ENCODE measurements at places on chromosomes 4 and X.

DNA sequence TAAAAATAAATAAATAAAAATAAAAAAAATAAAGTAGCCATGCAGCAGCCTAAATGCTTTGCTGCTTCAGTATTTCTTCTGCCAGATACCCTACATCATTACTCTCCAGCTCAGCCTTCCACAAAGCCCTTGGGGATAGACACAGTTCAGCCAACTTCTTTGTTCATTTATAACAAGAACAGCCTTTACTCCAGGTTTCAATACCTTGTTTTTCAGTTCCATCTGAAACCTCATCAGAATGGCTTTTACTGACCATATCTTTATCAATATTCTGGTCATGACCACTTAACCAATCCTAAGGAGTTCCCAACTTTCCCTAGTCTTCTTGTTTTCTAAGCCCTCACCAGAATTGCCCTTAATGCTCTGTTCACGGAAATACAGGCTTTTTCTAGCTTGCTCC, 128.3 kb upstream of the MED14 start:
- DNase-seq, result no peak

- DNase-seq, result no peak
Observed at GRCh38 chr4:95250544-95251137, 298.1 kb downstream of the UNC5C start.

DNA sequence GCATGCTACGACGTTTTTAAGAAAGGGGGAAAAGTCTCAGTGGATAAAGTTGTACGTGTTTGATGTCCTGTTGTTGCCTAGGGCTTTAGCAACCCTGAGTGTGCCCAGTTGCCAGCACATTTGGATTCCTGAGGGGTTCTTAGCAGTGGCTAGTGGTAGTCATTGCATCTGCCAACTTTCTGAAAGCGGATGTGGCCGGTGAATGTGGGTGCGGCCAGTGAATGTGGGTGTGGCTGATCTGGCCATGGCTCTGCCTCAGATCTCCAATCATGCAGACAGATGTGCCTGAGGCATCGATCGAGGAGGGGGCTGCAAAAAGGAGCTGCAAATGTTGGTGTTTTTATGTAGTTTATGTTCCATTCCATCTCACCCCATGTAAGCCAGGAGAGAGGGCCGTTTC, 41.5 kb upstream of the FAT1 start:
- no peak for DNase-seq

DNA sequence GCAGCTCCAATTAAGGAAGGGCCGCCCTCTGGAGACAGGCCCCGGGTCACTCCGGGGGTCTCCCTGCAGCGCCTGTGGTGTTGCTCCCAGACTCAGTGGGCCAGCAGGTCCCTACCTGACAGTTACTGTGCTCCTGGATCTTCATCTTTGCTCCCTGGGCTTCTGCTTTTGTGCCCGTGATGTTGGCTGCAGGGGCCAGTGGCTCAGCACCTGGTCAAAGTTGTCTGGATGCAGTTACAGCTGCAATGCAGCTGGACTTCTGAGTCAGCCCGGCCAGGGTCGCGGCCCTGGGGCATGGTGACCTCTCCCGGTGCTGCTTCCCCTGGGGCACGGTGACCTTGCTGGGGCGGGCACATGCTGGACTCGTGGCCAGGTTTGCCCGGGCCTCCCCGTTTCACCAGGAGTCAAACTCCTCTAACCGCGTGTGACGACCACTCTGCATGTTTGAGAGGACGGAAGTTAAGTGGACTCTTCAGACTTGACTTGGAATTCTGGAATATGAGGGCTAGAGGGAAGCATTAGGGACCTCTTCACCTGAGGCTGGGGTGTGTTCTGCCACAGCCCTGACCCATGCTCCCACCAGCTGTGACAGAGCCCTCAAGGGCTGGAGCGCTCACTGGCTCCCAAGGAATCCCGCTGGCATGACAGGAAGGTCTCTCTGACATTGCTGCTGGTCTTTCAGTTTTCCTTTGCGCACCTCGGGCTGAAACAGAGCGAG, 3.7 kb downstream of the CTAG2 start:
- no peak for DNase-seq

DNA sequence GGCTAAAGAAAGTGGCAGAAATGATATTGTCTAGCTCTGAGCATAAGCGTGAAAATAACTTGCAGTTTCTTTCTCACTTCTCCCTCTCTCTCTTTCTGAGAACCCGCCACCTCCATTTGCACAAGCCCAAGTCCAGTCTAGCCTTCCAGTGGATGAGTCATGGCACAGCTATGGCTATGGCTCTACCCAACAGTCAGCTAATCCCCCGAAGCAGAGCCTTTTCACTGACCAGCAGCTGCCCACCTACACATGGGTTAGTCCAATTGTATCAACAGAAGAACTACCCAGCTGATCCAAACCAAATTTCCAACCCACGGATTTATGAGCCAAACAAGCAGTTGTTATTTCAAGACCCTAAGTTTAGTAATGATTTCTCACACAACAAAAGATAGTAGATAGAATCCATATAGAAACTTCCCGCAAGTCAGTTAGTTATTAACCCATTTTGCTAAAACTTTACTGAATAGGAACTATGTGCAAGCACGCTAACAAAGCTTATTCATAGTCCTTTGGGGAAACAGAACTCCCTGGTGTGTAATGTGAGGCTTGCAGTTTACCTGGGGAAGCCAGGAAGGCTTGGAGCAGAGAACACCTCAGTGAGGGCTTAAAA, 282.3 kb downstream of the INPP4B start:
- no peak for DNase-seq

DNA sequence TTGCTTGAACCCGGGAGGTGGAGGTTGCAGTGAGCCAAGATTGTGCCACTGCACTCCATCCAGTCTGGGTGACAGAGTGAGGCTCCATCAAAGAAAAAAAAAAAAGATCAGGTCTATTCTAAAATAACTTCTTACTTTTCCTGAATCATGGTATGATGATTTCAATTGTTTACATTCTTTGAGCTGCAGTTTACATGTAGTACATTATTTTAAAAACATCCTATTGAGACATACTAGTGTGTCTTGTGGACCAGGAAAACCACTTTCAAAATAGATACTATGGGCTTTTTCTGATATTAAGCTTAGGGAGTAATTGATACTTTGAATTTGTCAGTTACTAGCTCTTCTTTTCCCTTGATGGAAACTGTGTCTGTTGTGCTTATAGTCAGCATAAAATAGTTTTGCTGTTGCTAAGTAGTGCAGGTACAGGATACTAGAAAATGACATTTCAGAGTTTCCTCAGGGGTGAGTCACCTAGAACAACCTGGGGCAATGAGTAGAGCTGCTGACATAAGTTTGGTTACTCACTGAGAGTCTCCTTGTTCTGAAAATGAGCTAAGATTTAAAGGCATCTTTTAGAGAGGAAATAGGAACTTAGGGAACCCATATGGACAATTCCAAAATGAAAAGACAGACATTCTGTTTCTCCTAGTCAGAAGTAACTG, 53.2 kb upstream of the C4orf54 start:
- no peak for DNase-seq

- no peak for DNase-seq
Observed at GRCh38 chrX:50691820-50692219, 122.2 kb downstream of the SHROOM4 start.

GRCh38 chr4:8252301-8253173, 17.0 kb upstream of the HTRA3 start:
- no peak for DNase-seq
